ENCODE measurements at places on chromosomes 1 and 21.

GRCh38 chr1:196650403-196650802 is 1.4 kb upstream of the CFH start:
- peak; percentile 36 for DNase-seq

GRCh38 chr1:9653210-9653490 is 1.6 kb downstream of the PIK3CD start:
- DNase-seq, result no peak

DNA sequence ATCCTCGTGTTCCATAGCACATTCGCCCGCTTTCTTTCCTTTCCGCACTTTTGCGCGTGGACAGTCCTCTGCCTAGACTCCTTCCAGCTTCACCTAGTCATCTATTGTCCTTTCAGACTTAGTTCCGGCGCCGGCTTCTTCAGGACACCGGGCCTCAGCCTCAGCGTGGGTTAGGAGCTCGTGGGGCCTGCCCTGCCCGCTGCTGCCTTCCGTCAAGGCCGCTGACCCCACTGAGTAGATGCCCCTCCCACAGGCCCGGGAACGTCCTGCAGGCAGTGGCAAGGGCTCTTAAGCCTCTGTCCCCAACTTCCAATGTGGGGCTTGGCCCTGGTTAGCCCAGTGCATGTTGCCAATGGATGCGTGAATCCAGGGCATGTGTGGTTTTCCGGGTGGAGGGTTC is 11.4 kb downstream of the DMRTB1 start:
- no peak for DNase-seq

GRCh38 chr1:244028701-244029100 is 22.4 kb upstream of the ZBTB18 start:
- no peak for DNase-seq

DNA sequence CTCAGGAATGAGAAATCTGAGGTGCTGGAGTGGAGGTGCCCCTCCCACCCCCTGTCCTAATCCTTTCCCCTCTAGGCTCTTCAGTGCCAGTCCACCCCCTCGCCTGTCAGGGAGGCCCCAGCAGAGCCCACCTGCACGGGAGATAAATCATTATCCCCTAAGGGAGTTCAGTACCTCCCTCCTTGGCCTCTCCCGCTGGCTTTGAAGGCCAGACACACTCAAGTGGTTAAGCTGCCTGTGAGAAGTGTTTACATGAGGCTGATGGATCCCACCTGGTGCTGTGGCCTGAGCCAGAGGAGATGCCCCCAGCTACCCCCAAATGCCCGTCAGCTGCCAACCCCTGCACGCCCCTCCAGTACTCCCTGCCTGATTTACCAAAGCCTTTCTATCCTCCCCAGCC is 3.7 kb downstream of the RSPO1 start:
- peak; percentile 15 for DNase-seq

GRCh38 chr1:239951511-239952140 is 140.1 kb upstream of the FMN2 start:
- DNase-seq, result peak; percentile 48

GRCh38 chr1:159121526-159121925 is 45.0 kb upstream of the AIM2 start:
- no peak for DNase-seq

DNA sequence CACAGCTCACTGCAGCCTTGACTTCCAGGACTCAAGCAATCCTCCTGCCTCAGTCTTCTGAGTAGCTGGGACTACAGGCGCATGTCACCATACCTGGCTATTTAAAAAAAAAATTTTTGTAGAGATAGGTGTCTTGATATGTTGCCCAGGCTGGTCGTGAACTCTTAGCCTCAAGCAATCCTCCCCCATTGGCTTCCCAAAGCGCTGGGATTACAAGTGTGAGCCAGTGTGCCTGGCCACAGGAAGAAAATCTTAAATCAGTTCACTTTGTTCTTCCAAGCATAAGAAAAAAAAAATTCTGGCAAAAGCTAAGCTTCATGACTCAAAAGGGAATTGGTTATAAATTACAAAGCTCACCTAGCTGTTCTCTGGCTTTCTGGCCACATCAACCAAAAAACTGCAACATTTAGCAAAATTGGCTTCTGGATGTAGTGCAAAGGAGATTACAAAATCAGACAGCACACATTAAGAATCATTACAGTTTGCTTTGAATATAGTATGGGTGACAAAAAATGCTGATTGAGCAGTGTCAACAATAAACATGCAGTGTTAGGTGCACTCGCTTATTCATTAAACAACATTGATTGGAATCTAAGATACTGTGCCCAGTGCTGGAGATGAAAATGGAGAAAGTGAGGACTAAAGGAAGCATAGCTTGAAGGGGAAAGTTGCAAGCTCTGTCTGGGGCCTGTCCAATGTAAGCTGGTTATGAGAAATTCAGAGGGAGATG is 76.7 kb downstream of the KCTD3 start:
- DNase-seq, result no peak

DNA sequence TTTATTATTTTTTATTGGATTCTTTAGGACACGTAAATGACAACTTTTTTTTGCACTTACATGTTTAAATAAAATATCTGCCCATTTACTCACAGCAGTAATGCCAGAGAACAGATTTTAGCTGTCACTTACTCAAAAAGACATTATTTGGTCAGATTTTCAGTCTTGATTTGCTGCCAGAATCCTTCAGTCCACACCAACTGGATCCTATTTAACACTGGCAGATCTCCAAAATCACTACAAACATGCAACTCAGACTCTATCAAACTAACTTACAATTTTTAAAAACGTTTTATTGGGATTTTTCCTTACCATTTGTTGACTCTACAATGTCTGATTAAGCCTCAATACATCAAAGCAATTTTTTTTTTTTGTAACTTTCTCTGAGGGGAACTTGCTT is 11.1 kb downstream of the ATP6V1G3 start:
- DNase-seq, result no peak

DNA sequence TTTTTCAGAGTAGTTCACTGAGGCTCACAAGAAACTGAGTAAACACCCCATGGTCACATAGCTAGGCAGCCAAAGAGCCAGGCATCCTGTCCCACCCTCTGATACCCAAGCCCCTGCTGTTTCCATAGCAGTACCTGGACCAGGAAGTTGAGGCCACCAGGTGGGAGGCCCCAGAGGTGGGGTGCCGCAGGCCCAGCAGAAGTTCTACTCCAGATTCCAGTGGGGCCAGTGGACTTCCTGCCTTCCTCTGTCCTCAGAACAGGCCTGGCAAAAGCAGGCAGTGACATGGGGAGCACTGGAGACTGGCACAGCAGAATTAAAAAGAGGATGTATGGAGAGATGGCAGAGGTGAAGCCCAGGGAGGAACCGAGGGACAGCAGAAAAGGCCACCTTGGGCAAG is 19.0 kb downstream of the FOXO6 start:
- DNase-seq, result no peak

DNA sequence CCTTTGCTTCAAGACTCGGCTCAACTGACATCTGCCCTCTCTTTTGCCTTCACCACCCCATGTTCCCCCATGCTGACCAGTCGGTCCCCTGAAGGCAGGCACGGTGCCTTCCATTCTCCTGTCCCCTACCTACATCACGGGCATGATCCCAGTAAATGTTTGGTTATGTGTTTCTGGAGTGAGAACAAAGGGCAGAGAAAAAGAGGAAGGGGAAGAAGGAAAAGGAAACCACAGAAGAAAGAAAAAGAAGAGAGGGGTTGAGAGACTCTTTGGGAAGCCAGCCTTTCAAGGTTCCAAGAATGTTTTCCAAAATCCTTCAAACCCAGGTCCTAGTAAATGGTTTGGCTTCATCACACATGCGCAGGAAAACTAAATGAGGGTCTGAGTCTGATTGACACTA is 84.9 kb downstream of the CDC7 start:
- no peak for DNase-seq

- DNase-seq, result no peak
Measured at GRCh38 chr1:221725735-221726672, 15.9 kb downstream of the DUSP10 start.

GRCh38 chr1:112488141-112488540 is 20.6 kb upstream of the WNT2B start:
- DNase-seq, result no peak

GRCh38 chr1:4023678-4024077 is 123.6 kb upstream of the C1orf174 start:
- no peak for DNase-seq

DNA sequence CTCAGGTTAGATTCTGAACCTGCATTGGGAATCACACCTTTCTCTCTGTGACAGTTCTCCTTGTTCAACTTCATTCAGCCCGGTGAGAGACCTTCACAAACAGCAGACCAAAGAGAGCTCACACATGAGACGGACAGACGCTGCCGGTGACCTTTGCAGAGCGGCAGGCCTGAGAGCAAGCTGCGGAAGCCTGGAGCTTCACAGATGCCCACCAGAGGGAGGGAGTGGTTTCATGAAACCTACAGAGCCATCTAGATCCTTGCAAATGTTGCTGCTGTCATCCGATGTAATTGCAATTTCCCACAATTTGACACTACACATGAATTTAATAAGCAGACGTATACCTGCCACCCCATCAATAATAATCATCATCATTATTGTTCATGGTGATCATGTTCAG is 39.4 kb downstream of the GRIK3 start:
- DNase-seq, result no peak

- no peak for DNase-seq
Measured at GRCh38 chr1:194347200-194347599, 1160.8 kb upstream of the B3GALT2 start.

- no peak for DNase-seq
Measured at GRCh38 chr1:145908653-145909052, 1.2 kb downstream of the ITGA10 start.

DNA sequence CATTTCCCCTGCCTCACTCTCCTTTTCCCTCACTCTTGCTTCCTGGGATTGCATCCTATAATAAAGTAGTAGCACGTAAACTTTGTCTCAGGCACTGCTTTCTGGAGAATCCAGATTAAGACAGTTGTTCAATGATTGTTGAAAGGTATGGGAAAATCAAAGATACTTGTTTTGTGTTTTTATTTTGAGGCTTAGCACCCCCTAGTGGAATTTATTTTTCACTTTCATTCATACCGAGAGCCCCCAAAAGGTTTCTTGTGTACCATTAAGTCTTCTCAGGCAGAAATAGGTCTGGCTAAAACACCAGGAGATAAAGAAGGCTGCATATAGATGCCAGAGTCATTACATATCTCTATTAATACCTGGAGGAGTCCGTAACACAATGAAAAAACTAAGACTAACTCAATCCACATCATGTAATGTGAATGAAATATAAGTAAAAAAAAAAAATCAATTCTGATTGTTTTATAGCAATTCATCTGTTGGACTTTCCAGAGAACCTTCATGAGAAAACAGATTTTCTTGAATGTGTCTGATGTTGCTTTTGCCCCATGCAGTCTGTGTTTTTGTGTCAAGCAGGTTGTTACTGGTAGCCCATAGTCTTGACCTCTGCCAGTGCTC is 103.5 kb downstream of the RPE65 start:
- no peak for DNase-seq

DNA sequence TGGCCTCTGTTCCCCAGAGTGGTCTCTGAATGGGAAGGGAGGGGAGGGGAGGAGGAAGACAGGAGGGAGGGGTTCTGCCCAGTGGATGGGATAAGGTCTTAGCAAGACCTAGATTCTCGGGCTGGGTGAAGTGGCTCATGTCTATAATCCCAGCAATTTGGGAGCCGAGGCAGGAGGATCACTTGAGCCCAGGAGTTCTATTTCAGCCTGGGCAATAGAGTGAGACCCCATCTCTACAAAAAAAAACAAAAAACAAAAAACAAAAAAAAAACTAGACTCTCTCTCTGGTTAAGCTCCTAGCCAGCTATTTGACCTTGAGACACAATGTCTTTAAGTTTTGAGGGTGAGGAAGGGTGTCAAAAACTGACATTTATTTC is 11.4 kb downstream of the UQCRHL start:
- DNase-seq, result no peak

- DNase-seq, result no peak
Measured at GRCh38 chr1:248871837-248872401, 13.0 kb upstream of the ZNF692 start.

- no peak for DNase-seq
Measured at GRCh38 chr1:203308923-203309331, 3.6 kb downstream of the BTG2 start.

DNA sequence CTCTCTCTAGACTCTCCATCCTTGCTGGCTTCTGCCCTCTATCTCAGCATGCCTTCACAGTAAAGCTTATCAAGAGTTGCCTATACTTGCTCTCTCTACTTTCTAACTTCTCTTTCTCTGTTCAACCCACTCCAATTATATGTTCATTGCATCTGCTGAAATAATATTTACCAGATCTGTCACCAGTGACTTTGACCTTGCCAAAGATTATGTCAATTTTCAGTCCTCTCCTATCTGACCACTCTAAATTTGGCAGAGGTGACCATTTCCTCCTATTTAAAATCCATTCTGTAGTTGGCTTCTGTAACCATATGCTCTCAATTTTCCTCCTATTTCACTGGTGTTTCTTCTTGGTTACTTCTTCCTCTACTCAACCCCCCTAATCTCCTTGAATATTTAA is 38.8 kb upstream of the DR1 start:
- no peak for DNase-seq

GRCh38 chr1:58318157-58319005 is 228.1 kb downstream of the OMA1 start:
- no peak for DNase-seq

DNA sequence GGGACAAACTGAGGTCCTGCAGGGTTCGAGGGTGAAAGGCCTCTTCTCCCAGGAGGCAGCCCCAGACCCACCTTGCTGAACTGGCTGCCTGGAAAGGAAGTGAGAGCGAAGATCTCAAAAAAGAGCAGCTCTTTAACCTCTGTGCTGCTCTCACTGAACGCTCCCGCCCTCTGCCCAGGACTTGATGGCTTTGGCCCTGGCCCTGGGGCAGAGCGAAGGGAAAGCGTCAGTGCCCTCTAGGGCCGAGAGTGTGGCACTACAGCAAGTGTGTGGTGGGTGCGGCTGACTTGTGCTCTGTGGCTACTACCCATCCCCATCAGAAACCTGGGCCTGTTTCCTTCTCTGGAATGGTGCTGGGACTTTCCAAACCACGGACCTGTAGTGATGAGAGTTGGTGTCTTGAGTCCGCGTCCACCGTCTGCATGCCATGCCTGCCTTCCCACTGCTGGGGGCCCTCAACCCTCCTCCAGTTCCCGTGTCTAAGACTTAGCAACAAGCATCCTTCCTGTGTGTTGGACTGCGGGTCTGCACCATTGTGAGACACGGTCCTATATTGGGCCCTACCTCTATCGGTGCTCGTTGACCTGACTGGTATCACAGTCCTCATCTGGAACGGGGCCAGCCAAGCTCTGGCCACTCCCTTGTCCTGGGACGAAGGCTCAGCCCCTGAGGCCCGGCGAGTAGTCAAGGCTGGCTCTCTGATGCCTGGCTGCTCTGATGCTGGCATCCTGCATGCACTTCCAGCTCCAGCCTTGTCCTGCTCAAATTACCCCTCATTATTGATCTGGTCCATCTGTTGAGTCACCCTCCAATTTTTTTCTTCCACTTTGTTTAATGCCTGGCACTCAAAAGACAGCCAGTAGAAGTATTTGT is 180.3 kb downstream of the DISC1 start:
- DNase-seq, result no peak

GRCh38 chr1:225813214-225813964 is 3.5 kb downstream of the EPHX1 start:
- DNase-seq, result peak; percentile 85

DNA sequence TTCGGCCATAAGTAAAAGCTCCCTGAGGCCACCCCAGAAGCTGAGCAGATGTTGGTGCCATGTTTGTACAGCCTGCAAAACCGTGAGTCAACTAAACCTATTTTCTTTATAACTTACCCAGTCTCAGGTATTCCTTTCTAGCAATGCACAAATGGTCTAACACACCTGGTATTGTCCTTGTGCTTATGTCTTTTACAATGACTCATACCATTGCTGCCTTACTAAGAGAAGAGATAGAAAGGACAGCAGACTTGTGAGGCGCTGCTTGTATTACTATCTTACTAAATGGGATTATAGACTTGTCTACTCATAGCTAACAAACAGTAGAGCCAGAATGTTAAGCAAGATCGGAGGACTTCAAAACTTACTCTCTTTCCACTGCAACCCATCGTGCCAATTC is 18.5 kb upstream of the CYYR1 start:
- DNase-seq, result no peak

Measured in ovary (tissue), 10 donors.